A673 (cell line): ENCODE measurements at places on chromosomes 3 and 15. TPM values are rescaled to one million over a fixed set of nuclear protein-coding genes. Genes with fewer than 3 reads are reported as not detected.

The GASK1A gene
- total RNA-seq, result 1.4 and 1.9 TPM in 2 replicates

The TMEM207 gene
- not detected in 2 replicates for total RNA-seq

The ST8SIA2 gene
- total RNA-seq, result 0.42 and 0.43 TPM in 2 replicates

The CPEB1 gene
- total RNA-seq, result 0.15 TPM in 1 of 2 replicates, not detected in the other

The CTXN2 gene
- total RNA-seq, result not detected in 2 replicates

The COMMD2 gene
- total RNA-seq, result 51.6 and 51.9 TPM in 2 replicates

The GOLGA6D gene
- total RNA-seq, result 0.13 TPM in 1 of 2 replicates, not detected in the other

The APBA2 gene
- 11.7 and 12.9 TPM in 2 replicates for total RNA-seq

The SERPINI2 gene
- not detected in 2 replicates for total RNA-seq

The NFKBIZ gene
- 11.5 and 15.1 TPM in 2 replicates for total RNA-seq

GRCh38 chr15:43528542-43529007 is 11.2 kb downstream of the MAP1A start:
- no peaks in the 10 kb centered on the region for H3K4me1 ChIP-seq
- peaks cover 36% of the 10 kb centered on the region for H3K36me3 ChIP-seq
- DNase-seq, result no peak
- no peaks in the 10 kb centered on the region for H3K27me3 ChIP-seq

DNA sequence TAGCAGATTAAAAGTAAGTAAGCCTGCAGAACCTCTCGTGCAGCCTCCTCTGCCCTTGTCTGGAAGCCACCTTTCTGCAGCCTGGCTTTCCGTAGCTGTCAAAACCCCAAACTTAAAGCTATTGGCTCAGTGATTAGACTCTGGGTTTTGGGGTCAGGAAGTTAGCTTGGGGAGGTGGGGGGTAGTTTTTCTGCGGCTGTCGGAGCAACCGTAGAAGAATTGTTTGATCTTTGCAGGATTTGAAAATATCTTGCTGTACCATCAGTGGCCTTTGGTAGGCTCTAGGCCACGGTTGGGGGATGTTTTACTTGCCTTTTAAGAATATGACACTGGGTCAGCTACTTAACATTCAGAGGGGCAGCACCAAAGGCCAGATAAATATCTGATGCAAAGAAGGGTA is 88.4 kb upstream of the RASGRP1 start:
- peaks cover 16% of the 10 kb centered on the region for H3K27me3 ChIP-seq
- H3K27ac ChIP-seq, result no peak overlapping the region
- no peak overlapping the region for H3K4me3 ChIP-seq

DNA sequence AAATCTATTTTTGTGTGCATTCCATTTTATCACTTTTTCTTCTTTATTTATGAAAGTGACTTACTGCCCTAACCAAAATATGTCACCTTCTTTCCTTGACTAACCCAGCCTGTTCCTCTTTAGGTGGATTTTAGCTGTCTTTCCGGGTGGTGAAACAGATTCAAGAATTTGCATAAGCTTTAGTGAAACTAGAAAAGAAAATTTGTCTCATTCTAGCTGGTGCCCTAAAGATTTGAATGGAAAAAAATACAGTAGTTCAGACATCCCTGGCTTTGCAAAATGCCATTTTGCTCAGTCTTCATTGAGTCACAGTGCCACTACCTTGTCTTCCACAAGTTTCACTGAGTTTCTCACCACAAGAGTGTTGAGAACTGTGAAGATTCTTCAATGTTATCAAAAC is 28.2 kb upstream of the CCDC50 start:
- no peaks in the 10 kb centered on the region for H3K27me3 ChIP-seq
- H3K4me1 ChIP-seq, result no peaks in the 10 kb centered on the region
- DNase-seq, result no peak
- H3K27ac ChIP-seq, result no peak overlapping the region
- H3K36me3 ChIP-seq, result no peaks in the 10 kb centered on the region

DNA sequence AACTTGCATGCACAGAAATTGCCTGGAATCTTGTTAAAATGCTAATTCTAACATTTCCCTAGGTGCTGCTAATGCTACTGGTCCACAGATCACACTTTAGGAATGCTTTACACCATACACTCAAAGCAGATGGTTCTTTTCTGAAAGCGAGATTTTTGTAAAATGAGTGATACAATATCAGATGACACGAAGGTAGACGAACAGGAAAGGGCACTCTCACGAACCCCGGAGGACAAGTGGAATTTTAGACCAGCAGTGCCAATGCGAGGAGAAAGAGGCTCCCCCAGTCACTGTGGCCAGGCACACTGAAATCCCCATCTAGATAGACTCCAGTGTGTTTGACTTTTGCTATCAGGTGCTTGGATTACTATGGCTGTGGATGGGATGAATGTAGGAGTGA is 21.0 kb downstream of the FAIM start:
- H3K27ac ChIP-seq, result no peak overlapping the region
- H3K4me1 ChIP-seq, result no peaks in the 10 kb centered on the region
- no peak for DNase-seq
- no peaks in the 10 kb centered on the region for H3K27me3 ChIP-seq

DNA sequence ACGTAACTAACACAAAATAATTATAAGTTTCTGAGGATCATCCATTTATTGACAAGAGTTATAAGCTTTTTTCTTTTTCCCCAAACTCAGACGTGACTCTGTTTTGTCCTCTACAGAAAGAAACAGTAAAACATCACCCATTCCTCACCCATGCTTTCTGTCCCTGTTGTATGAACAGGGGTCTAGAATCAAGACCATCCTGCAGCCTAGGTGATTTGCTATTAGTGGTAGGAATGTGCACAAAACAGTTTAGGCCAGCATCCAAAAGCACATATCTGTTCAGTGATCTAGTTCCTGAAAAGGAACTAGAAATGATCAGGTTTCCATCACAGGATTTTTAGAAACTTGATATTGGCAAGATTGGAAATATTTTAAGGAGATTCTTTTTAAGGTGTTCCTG is 527.6 kb downstream of the SOX2 start:
- no peaks in the 10 kb centered on the region for H3K27me3 ChIP-seq
- H3K27ac ChIP-seq, result no peak overlapping the region
- H3K4me1 ChIP-seq, result no peaks in the 10 kb centered on the region

DNA sequence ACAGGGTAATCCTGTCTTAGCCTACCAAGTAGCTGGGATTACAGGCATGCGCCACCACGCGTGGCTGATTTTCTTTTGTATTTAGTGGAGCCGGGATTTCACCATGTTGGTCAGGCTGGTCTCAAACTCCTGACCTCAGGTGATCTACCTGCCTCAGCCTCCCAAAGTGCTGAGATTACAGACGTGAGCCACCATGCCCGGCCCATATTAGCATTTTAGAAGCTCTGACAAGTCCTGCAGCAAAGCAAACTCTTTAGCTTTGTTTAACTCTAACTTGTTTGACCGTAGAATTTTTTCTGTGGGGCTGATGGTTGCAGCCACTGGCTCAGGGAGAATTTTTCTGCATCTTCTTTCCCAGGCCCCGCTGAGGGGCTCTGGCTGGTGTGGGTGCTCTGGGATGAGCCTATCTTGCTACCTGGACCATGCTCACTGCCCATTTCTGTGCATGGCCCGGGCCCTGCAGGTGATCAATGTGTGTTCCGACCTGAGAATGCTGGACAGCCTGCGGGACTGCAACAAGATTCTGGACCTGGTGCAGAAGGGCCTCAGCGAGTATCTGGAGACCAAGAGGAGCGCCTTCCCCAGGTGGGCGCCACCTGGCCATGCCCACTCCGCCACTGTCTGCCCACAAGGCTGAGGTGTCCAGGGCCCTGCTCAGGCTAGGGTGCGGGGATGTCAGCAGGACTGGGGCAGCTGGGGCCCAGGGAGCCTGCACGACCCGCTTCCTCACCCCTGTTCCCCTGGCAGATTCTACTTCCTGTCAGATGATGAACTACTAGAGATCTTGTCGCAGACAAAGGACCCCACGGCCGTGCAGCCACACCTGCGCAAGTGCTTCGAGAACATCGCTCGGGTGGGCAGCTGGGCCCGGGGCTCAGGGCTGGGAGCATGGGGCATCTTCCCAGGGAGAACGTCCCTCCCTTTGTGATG is 41.3 kb downstream of the DNAH1 start:
- no peaks in the 10 kb centered on the region for H3K4me1 ChIP-seq
- no peak for DNase-seq
- no peaks in the 10 kb centered on the region for H3K27me3 ChIP-seq
- H3K36me3 ChIP-seq, result no peaks in the 10 kb centered on the region
- H3K27ac ChIP-seq, result no peak overlapping the region

- H3K27ac ChIP-seq, result no peak overlapping the region
- no peaks in the 10 kb centered on the region for H3K36me3 ChIP-seq
- H3K4me1 ChIP-seq, result no peaks in the 10 kb centered on the region
- H3K27me3 ChIP-seq, result no peaks in the 10 kb centered on the region
- no peak for DNase-seq
These were observed 103.3 kb upstream of the GALNT15 start for GRCh38 chr3:16071206-16071605.

- no peaks in the 10 kb centered on the region for H3K36me3 ChIP-seq
- no peak for DNase-seq
- no peak overlapping the region for H3K4me3 ChIP-seq
These were observed 102.0 kb downstream of the PDCD6IP start for GRCh38 chr3:33900440-33900808.

- H3K4me1 ChIP-seq, result peaks cover 38% of the 10 kb centered on the region
- H3K36me3 ChIP-seq, result no peaks in the 10 kb centered on the region
- H3K27me3 ChIP-seq, result no peaks in the 10 kb centered on the region
- H3K4me3 ChIP-seq, result no peak overlapping the region
These were observed 621.7 kb upstream of the AGTR1 start for GRCh38 chr3:148075771-148076716.

DNA sequence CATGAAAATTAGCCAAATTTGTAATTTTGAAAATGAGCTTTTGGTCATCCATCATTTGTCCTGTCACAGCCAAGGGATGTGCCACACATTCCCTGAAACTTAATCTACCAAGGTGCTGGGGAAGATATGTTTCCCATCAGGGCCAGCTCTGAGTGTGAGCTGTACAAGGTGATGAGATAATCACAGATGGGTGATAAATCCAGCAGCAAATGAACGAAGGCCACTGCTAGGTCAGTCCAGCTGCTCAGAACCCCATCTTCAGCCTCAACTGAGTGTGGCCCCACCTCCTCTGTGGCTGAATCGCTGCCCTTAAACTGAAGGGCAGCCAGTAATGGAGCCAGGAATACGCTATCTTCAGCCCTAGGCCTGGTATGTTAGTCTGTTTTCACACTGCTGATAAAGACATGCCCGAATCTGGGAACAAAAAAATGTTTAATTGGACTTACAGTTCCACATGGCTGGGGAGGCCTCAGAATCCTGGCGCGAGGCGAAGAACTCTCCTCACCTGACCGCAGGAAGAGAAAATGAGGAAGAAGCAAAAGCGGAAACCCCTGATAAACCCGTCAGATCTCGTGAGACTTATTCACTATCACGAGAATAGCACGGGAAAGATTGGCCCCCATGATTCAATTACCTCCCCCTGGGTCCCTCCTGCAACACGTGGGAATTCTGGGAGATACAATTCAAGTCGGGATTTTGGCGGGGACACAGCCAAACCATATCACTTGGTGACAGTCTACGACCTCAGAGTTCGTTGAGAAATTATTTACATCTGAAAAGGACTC is 553.0 kb downstream of the NTRK3 start:
- no peak overlapping the region for H3K27ac ChIP-seq
- DNase-seq, result no peak
- H3K4me1 ChIP-seq, result no peaks in the 10 kb centered on the region
- H3K27me3 ChIP-seq, result no peaks in the 10 kb centered on the region

- H3K36me3 ChIP-seq, result no peaks in the 10 kb centered on the region
- H3K4me3 ChIP-seq, result no peak overlapping the region
- H3K4me1 ChIP-seq, result no peaks in the 10 kb centered on the region
These were observed 35.6 kb downstream of the AGBL1 start for GRCh38 chr15:86115145-86115801.

GRCh38 chr15:81216422-81216821 is 19.7 kb downstream of the IL16 start:
- H3K4me1 ChIP-seq, result no peaks in the 10 kb centered on the region
- no peak overlapping the region for H3K27ac ChIP-seq
- no peaks in the 10 kb centered on the region for H3K27me3 ChIP-seq
- DNase-seq, result peak; percentile 37
- no peaks in the 10 kb centered on the region for H3K36me3 ChIP-seq

DNA sequence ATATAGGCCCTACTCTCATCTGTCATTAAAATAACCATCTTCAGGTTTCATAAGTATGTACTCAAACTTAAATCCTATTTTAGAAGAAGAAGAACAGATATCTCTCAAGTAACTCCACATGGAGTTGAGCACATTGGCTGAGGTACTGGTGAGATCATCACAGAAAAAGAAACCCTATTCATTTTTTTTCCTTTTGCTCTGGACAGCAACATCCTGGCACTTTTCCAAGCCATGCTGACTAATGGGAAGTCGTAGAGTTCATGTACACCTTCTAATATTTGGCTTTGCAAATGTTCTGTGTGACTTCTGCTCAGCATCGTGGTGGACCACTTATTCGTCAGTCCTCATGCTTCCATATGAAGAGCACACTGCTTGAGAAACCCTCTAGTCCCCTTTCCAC is 336.0 kb upstream of the KCNH8 start:
- H3K36me3 ChIP-seq, result no peaks in the 10 kb centered on the region
- H3K27ac ChIP-seq, result no peak overlapping the region
- DNase-seq, result no peak

GRCh38 chr3:152695840-152696239 is 139.1 kb upstream of the P2RY1 start:
- H3K27ac ChIP-seq, result no peak overlapping the region
- no peaks in the 10 kb centered on the region for H3K36me3 ChIP-seq
- DNase-seq, result no peak
- H3K4me3 ChIP-seq, result no peak overlapping the region

DNA sequence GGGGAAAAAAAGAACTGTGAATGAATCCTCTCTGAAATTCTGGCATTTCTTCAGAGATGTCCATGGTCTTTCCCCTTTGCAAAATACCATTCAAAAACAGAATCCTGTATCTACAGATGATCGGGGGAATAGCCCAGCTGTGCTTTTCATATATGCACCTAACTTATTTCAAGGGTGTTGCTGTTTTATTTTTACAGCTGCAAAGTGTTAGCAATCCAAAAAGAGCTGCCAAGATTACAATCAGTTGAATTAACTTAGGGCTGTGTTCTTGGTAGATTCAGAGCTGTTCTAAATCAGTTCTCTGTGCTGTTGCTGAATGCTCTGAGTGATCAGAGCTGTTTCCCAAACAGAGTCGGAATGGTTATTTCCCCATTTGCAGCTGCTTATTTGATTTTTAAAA is 175.7 kb upstream of the SEMA6D start:
- no peaks in the 10 kb centered on the region for H3K4me1 ChIP-seq
- no peaks in the 10 kb centered on the region for H3K27me3 ChIP-seq
- no peak for DNase-seq
- no peak overlapping the region for H3K4me3 ChIP-seq
- H3K36me3 ChIP-seq, result no peaks in the 10 kb centered on the region
- H3K27ac ChIP-seq, result no peak overlapping the region

DNA sequence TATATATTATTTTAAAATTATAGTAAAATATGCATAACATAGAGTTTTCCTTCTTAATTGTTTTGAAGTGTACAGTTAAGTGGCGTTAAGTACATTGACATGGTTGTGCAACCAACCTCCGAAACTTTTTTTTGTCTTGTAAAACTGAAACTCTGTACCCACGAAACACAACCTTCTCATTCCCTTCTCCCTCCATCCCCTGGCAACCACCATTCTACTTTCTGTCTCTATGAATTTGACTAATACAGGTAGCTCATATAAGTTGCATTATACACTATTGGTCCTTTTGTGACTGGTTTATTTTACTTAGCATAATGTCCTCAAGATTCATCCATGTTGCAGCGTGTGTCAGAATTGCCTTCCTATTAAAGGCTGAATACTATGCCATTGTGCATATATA is 179.4 kb downstream of the SATB1 start:
- no peaks in the 10 kb centered on the region for H3K36me3 ChIP-seq
- no peak overlapping the region for H3K4me3 ChIP-seq
- H3K4me1 ChIP-seq, result no peaks in the 10 kb centered on the region
- DNase-seq, result no peak
- no peaks in the 10 kb centered on the region for H3K27me3 ChIP-seq
